Stimulated activated CD4-positive, alpha-beta T cell treated with anti-CD3 and anti-CD28 coated beads, Interleukin-15, amount 100 ng/mL, for 1 hour (primary cell): ENCODE measurements at places on chromosomes 3 and 15.

DNA sequence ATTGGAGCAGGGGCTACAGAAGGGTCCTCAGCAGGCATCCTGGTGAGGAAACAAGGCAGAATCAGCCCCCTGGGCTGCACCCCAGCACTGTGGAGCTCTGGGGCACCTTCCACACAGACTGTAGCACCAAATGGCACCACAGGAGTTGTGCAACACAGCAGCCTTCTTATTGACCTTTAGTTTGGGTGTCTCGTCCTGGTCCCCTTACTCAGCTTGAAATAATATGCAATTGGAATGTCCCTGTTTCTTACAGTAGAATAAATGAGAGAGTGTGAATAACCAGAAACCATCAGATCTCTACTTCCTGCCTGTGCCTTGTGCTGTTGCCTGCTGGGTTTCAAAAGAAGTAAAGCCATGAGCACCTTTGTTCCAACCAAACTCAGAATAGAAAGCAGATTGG lies 44.5 kb downstream of the RPLP1 start:
- no peak for DNase-seq

- no peak for DNase-seq
Measured at GRCh38 chr3:65107174-65107573, 419.4 kb upstream of the ADAMTS9 start.

GRCh38 chr3:66483006-66483405 lies 17.8 kb downstream of the LRIG1 start:
- no peak for DNase-seq

- DNase-seq, result no peak
Measured at GRCh38 chr15:56432304-56432703, 32.6 kb downstream of the MNS1 start.

- no peak for DNase-seq
Measured at GRCh38 chr3:102544741-102545140, 109.9 kb downstream of the ZPLD1 start.
